ENCODE measurements at places on chromosomes 11 and 22. TPM values are rescaled to one million over a fixed set of nuclear protein-coding genes. Genes with fewer than 3 reads are reported as not detected.

Gene OR51I1
- total RNA-seq = not detected

DNA sequence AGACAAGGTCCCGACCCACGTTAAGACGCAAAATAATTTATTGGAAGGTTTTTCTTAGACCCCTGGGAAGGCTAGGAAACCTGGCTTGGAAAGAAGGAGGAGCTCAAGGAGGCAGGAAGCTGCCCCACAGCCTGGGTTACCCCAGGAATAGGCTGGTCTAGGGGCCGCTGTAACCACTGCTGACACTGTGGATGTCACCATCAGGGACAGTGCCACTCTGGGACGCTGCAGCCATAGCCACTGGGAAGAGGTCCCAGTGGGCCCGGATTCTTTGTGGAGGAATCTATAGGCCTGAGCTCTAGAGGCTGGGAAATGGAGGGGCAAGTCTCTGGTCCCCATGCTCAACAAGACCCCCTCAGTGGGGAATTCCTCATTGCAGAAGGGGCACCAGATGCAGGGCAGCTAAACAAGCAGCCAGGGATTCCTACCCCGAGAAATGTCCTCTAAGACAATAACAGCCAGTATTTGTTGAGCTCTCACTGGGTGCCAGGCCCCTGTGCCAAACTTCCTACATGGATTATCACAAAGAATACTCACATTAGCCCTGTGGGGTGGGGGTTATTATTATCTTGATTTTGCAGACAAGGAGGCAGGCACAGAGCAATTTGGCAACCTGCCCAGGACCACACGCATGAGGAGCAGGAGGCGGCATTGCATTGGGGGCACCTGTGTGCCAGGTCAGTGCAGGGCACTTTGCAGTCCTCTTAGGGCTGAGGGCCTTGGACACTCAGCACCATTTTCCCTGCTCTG lies 19.5 kb upstream of the CHKA start:
- H3K36me3 ChIP-seq = no peaks in the 10 kb centered on the region
- H3K4me1 ChIP-seq = peaks cover 13% of the 10 kb centered on the region
- peak; percentile 25 for DNase-seq
- H3K4me3 ChIP-seq = no peak overlapping the region
- H3K27ac ChIP-seq = no peak overlapping the region

DNA sequence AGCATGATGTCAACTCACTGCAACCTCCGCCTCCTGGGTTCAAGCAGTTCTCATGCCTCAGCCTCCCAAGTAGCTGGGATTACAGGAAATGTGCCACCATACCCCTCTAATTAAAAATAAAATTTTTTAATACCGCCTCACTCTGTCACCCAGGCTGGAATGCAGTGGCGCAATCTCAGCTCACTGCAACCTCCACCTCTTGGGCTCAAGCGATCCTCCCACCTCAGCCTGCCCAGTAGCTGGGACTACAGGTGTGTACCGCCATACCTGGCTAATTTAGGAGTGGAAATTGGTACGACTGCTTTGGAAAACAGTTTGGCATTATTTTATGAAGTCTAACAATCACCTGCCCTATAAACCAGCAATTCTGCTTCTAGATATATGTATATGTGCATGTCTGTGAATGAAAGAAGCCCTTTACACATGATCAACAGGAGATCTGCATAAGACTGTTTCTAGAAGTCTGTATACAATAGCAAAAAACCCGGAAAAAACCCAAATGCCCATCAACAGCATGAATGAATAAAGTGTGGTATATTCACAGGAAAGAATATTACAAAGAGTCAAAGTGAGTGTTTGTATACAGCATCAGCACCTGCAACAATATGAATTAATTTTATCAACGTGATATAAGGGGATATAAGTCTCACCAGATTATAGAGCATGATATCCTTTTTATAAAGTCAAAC lies 16.0 kb downstream of the SLC35F2 start:
- H3K4me3 ChIP-seq = no peak overlapping the region
- H3K27ac ChIP-seq = no peak overlapping the region
- no peaks in the 10 kb centered on the region for H3K27me3 ChIP-seq
- peaks cover 28% of the 10 kb centered on the region for H3K4me1 ChIP-seq

DNA sequence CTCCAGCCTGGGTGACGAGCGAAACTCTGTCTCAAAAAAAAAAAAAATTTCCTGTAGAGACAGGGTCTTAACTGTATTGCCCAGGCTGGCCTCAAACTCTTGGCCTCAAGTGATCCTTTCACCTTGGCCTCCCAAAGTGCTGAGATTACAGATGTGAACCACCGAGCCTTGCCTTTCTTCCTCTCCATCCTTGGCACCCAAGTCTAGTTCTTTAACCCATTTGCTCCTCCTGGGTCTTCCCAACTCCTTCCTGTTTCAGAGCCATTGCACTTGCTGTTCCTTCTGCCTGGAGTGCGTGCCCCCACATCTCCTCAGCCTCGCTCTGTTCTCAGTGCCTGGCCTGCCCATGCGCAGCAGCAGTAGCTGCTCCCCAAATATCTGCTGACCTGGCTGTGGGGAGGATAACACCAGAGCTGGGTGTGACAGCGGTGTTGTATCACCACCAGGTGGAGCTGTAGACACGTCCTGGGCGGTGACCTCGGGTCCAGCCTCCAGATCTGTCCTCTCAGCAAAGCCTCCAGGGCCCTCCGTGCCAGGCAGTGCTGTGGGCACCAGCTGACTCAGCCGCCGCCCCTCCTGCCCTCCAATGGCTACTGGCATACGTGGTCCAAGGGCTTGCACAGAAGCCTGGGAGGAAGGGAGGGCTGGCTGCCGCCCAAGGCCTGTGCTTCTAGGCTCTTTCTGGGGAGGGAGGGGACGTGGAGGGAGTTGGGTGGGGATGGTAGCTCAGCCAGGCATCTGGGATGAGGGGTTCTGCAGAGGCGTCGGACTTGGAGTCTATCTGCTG lies 22.0 kb downstream of the TEF start:
- H3K36me3 ChIP-seq = no peaks in the 10 kb centered on the region
- H3K27ac ChIP-seq = peak overlapping the region; percentile 70
- no peaks in the 10 kb centered on the region for H3K27me3 ChIP-seq

GRCh38 chr11:103055221-103055890 lies 36.6 kb downstream of the DCUN1D5 start:
- peaks cover 2% of the 10 kb centered on the region for H3K4me1 ChIP-seq
- H3K27ac ChIP-seq = no peak overlapping the region
- no peak for DNase-seq
- H3K36me3 ChIP-seq = peaks cover 2% of the 10 kb centered on the region
- no peaks in the 10 kb centered on the region for H3K27me3 ChIP-seq

DNA sequence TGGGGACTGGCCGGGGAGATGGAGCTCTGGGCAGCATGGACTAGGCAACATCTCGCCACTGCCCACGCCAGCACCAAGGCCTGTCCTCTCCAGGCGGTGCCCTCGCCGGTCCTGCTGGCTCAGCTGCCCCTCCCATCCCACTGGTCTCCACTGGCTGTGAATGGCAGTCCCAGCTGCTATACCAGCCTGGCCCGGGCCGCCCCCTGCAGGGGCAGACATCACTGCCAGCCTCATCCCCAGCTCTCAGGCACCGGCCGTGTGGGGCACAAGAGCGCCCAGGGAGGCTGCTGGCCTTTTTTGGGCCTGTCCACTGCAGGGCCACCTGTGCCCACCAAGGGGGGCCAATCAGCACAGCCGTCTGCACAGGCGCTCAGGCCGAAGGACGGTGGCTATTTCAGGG lies 30.1 kb upstream of the H19 start:
- H3K4me1 ChIP-seq = no peaks in the 10 kb centered on the region
- no peak overlapping the region for H3K4me3 ChIP-seq

DNA sequence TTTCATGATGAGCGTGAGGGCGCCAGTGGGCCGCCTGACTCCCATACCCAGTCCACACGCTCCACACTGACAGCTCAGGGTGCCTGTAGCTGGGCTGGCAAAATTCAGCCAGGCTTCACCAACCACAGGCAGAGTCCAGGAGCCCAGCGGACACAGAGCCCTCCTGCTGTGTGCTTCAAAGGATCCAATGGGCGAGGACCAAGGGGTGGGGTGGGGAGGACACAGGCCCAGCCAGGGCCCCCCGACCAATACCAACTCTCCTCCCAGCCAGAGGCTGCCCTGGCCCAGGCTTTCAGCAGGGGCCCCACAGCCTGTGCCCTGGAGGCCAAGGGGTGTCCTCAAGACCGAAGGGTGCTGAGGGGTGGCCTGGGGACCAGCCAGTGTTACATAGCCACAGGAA lies 336.1 kb downstream of the CTTN start:
- no peak overlapping the region for H3K27ac ChIP-seq
- H3K27me3 ChIP-seq = no peaks in the 10 kb centered on the region
- DNase-seq = no peak
- H3K4me1 ChIP-seq = no peaks in the 10 kb centered on the region
- no peaks in the 10 kb centered on the region for H3K36me3 ChIP-seq
- H3K4me3 ChIP-seq = no peak overlapping the region

GRCh38 chr22:41501209-41501608 lies 32.3 kb downstream of the ACO2 start:
- peaks cover 5% of the 10 kb centered on the region for H3K36me3 ChIP-seq
- H3K4me1 ChIP-seq = no peaks in the 10 kb centered on the region
- DNase-seq = no peak
- H3K4me3 ChIP-seq = no peak overlapping the region

DNA sequence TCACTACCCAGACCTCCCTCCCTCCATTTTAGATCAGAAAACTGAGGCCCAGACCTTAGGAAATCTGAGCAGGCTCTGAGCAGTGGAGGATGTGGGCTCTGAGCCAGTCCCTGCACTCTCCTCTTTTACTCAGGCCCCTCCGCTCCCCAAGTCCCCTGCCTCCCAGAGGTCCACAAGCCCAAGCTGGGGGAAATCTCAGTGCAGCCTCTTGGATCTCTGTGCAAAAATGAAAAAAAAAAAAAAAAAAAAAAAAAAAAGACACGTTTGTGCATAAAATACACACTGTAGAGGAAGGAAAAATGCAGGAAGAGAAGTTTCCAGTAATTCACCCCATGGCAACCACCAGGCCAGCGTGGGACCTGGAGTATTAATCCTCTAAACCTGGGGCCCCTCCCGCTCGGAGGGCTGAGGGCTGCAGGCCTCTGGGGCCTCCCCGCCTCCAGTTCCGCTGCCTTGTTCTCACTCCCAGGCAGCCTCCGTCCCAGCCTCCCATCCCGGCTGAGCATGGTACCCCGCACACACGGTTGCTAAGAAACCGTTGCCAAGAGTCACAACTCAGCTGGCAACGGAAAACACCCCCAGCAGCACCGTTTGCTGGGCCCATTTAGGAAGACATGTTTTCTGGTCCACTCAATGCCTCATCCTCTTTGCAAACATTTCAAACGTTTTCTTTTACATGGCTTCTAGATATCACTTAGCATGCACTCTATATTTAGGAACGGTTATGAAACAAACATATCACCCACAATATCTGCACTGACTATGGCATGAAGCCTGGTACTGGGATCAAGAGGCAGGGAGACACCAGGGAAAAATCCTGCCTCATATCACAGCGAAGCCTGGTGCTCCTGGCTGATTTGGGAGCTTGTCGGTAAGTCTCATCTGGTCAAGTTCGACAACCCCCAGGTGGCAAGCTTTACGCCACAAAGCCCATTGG lies 227.5 kb downstream of the CTTN start:
- H3K27ac ChIP-seq = no peak overlapping the region
- no peaks in the 10 kb centered on the region for H3K27me3 ChIP-seq
- DNase-seq = no peak
- no peaks in the 10 kb centered on the region for H3K36me3 ChIP-seq
- H3K4me3 ChIP-seq = no peak overlapping the region
- peaks cover 1% of the 10 kb centered on the region for H3K4me1 ChIP-seq

- H3K4me3 ChIP-seq = no peak overlapping the region
- H3K27me3 ChIP-seq = peaks cover 4% of the 10 kb centered on the region
- no peak for DNase-seq
- no peak overlapping the region for H3K27ac ChIP-seq
Measured at GRCh38 chr22:35024364-35024692, 41.6 kb upstream of the ISX start.

DNA sequence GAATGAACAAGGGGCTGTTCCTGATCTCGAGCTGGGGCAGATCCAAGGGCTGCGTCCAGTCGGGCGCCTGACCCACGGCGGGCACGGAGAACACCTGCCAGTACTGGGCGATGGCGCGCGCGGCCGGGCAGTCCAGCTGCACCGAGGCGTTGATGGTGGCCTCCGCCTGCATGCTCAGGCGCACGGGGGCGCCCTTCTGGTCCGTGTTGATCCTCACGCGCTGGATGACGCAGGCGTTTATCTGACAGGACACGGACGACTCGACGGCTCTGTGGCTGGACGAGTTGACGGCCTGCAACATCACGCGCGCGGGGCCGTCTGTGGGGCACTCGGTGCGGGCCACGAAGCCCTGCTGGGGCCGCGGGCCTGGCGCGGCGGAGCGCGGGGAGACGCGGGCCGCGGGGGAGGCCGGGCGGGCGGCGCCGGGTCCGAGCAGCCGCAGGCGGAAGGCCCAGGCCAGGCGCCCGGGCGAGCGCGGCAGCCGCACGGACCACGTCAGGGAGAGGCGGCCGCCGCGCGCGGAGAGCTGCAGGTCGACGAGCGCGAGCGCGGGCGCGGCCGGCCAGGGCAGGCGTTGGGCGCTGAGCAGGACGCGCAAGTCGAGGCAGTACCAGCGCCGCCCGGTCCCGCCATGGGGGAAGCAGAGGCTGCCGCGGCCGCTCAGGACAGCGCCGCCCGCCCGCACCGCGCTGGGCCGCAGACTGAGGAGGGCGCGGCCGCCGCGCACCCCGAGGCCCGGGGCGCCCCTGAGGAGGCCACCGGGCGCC lies 511 bp downstream of the PKDREJ start:
- no peak overlapping the region for H3K27ac ChIP-seq
- H3K27me3 ChIP-seq = peaks cover 70% of the 10 kb centered on the region
- DNase-seq = peak; percentile 51
- H3K4me3 ChIP-seq = peak overlapping the region; percentile 47
- H3K36me3 ChIP-seq = peaks cover 14% of the 10 kb centered on the region

DNA sequence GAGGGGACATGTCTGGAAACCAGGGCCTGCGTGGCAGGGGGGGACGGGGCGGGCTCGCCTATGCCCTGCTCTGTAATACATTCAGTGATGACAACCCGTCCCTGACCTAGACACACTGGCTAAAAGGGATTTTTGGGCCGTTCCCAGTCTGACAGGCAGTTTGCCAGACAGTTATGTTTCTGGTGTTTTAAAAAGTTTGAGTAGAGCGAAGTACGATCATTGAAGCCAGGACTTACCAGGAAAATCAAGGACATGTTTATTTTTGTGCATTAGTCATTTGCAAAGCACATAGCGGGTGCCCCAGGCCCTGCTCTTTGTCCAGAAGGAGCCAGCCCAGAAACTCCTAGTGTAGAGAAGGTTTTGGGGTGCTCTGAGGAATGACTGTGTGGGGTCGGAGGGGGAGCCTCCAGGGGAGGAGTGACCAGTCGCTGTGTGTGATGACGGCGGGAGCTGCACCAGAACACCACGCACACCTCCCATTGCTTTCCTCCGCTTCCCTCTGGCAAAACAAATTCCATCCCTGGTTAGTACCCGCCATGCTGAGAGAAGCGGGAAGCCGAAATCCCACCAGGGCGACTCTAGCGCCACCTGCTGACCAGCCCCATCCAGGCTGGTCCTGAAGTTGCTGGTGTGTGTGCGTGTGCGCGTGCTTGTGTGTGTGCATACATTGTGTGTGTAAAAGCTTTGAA lies 50.8 kb downstream of the FBLN1 start:
- no peaks in the 10 kb centered on the region for H3K27me3 ChIP-seq
- no peaks in the 10 kb centered on the region for H3K36me3 ChIP-seq
- H3K4me1 ChIP-seq = peaks cover 5% of the 10 kb centered on the region
- peak; percentile 75 for DNase-seq
- no peak overlapping the region for H3K27ac ChIP-seq
- H3K4me3 ChIP-seq = no peak overlapping the region

All from activated naive CD8-positive, alpha-beta T cell treated with anti-CD3 and anti-CD28 coated beads, Interleukin-2, amount 10 ng/mL, durations not matched to agents 7 days and 5 days (primary cell).